Stimulated activated CD8-positive, alpha-beta memory T cell treated with anti-CD3 and anti-CD28 coated beads, Interleukin-7, amount 100 ng/mL, for 48 hours (primary cell): ENCODE measurements at places on chromosomes 7 and 10.

GRCh38 chr10:73865459-73866442 lies 8.6 kb downstream of the CAMK2G start:
- peak; percentile 18 for DNase-seq

DNA sequence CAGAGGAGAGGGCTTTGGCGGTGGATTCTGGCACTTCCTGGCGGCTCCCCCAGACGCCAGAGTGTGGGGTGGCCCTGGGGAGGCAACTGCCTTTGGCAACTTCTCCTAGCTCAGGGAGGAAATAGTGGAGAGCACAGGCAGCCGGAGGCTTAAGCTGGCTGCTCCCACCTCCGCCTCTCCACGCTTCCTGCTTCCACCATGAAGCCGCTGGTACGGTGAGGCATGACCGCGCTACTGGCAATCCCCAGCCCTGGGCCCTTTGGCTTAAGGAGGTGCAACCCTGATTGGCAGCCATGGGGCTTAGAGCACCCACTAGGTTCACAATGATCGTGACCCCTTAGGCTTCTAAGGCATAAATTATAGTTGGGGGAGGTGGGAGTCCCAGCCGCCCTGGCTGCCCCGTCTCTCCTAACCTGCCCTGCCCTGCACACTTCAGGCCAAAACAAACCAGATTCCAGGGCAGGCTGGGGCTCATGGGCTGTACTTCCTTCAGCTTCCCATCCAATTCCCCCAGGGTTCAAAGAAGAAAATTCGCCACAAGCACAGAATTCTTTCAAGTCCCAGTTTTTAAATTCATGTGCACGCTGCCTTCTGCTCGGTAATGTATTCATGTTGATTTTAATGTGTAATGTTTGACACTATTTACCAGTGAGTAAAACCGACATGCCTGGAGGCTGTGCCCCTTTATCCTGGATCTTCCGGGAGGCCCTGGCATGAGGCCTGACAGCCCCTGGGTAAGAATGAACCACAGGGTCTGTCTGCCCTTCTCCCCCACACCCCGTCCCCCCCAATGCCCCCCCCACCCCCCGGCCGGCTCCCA lies 90.7 kb upstream of the LRRC4 start:
- DNase-seq, result no peak

GRCh38 chr10:93435621-93436397 lies 46.3 kb downstream of the MYOF start:
- DNase-seq, result no peak

DNA sequence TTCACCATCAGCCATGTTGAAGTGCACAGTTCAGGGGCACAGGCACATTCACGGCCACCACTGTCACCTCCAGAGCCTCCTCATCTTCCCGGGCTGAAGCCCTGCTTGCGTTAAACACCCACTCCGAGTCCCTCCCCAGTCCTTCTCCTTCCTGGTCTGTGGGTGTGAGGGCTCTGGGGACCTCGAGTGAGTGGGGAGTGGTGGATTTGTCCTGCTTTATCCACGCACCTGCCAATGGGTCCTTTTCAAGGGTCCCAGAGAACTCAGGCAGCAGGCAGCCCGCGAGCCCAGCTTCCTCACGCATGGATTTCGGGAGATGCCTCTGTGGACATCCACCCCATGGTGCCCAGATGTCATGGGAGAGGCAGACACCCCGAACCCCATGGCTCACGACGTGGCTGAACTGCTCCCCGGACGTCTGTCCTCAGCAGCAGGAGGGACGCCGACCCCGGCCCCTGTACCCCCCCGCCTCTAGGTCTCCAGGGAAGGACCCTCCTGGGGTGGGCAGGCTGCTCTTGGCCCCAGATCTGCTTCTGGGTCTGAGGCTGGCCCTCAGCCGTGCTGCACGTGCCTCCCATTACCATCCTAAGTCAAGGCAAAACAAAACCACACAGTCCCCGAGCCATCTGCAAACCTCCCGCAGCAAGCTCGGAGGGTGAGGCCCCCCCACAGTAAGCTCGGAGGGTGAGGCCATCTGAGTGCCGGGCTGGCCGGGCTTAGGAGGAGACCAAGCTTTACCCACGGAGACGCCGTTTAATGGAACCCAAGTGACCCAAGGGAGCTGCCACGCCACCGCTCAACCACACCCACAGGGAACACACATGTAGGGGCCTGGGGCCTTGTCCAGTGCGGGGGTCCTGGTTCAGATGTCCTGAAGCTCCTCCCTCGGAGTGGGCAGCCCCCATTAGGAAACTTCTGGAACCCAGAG lies 9.0 kb downstream of the CYP2W1 start:
- no peak for DNase-seq

- DNase-seq, result no peak
Observed at GRCh38 chr10:32190890-32191491, 134.8 kb upstream of the KIF5B start.

DNA sequence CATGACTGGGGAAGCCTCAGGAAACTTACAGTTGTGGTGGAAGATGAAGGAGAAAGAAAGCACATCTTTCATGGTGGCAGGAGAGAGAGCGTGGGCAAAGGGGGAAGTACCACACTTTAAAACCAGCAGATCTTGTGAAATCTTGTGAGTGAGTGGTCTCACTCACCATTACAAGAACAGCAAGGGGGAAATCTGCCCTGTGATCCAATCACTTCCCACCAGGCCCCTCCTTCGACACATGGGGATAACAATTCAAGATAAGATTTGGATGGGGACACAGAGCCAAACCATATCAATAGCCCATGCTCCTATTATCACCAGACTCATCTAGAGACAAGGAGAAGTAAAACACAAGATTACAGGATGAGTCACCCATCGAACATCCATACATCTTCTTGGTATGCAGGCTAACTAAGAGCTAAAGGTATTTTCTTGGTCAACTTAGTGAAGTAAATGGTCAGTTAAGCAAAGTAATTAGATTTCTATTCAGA lies 55.3 kb upstream of the YAE1 start:
- no peak for DNase-seq

- DNase-seq, result no peak
Observed at GRCh38 chr7:69946901-69947300, 348.6 kb downstream of the AUTS2 start.

DNA sequence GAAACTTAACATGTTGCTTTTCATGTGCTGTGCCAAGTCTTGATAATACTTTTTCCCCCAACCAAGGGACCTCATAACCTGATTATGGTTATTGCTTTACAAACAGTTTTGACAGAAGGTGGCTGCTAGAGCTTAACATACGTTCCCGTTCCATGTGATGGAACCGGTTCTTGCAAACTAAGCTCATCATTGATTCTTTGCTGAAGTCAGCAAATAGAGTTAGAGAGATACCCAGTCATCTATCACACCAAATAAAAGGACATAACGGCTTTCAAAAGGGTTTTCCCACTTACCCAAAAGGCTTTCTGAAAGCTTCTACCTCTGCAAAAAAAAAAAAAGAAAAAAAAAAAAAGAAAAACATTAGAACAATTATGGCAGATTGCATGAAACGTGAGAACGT lies 230.3 kb upstream of the MDFIC start:
- no peak for DNase-seq

DNA sequence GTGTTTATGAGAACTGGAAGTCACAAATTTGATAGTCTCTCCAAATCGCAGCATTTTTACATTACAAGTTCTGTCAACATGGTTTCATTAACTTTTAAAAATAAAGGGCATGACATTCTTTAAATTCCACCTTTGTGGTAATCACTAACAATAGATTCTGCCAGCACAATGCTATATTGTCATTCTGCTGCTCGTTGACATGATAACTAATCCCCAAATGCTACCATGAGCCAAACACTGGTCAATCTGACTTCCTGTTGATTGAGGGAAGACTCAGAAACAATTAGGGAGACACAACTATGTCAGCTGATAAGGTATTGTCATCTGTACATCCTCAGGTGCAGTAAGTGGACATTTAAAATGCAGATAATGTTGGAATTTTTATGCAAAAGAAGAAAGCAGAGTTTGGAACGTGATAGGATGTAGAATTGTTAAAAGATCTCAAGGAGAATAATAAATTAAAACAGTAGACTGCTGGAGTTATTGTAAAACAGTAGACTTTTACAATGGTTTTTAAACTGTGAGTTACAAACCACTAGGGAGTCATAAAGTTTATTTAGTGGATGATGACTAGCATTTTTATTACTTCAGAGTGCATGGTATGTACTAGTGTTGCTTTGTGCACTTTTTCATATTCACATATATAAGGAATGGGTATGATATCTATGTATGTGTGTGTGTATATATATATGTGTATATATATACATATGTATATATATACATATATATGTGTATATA lies 126.4 kb upstream of the DKK1 start:
- no peak for DNase-seq

DNA sequence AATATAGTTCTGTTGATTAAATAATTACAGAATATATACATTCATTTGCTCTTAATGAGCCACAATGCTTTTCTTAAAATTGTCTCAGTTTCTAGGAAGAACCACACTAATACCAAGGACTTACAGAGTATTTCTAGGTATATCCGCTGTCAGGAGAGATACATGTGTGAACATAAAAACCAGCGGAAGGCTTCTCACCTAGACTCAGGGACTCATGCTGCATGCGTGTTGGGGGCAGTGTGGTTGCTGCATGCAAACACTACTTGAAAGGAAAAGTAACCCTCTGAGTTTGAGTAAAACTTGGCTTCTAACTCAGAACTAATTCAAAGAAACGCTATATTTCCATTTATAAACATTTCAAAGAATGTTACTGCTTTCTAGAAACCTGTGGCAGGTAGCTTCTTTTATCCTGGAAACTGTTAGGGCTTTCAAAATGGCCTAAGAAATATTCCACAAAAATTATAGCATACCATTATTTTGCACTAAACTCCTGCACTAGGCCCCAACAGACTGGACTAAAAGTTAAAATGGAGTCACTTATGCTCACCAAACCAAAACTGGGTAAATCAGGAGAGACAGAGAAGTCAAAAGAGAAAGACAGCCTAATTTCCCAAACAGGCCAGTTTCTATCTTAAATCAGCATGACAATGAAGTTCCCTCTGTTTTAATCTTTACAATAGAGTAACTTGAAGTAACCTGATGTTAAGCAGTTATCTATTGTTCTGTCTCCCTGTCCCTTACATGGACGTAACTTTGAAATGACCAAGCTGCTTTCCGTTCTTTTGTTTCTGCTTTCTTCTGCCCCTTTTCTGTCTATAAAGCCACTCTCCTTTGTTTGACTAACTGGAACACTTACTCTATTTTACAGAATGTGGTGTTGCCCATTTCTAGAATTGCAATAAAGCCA lies 95.2 kb upstream of the FAM133B start:
- peak; percentile 44 for DNase-seq

DNA sequence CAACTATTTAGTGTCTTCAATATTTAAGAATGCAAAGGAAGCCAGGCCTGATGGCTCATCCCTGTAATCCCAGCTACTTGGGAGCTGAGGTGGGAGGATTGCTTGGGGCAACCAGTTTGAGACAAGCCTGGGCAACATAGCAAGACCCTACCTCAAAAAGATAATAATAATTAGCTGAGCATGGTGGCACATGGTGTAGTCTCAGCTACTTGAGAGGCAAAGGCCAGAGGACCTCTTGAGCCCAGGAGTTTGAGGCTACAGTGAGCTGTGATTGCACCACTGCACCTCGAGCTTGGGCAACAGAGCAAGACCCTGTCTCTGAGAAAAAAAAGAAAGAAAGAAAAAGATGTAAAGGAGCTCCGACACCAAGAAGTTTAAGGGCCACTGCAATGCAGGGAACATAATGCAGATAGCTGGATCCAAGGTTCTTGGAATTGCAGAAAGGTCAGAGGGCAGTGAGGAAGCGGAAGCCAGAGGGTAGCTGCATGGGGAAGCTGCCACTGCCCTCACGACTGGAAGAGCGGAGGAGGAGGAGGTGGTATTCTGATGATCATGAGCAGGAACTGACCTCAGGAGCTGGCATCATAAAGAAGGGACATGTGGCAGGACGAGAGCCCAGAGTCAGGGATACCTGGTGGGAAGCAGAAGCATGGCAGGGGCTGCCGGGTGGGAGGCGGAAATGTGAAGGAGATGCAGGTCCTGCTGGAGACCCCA lies 60.2 kb upstream of the PODXL start:
- no peak for DNase-seq

GRCh38 chr7:140696680-140697446 lies at the start of gene NDUFB2:
TSS of gene NDUFB2 (plus strand) at chr7:140696708. CDS start at chr7:140696745, 37 bp downstream.
- peak; percentile 63 for DNase-seq

DNA sequence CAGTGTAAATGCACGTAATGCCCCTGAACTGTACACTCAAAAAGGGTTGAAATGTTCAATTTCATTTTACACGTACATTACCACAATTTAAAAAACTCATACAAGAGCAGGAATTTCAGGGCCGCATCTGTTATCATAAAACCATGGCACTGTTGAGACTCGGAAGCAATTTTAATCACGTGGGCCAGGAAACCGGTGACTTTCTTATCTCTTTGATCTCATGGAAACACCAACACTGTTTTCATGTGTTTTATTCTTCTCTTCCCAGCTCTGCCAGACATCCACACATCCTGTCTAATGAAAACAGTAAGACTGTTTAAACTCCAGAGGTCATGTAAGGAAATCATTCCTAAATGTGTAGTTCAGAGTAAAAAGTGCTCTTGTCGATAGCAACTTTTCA lies 35.9 kb downstream of the PTPRE start:
- no peak for DNase-seq
